Keratinocyte (primary cell): ENCODE measurements at places on chromosomes 13 and 19.

DNA sequence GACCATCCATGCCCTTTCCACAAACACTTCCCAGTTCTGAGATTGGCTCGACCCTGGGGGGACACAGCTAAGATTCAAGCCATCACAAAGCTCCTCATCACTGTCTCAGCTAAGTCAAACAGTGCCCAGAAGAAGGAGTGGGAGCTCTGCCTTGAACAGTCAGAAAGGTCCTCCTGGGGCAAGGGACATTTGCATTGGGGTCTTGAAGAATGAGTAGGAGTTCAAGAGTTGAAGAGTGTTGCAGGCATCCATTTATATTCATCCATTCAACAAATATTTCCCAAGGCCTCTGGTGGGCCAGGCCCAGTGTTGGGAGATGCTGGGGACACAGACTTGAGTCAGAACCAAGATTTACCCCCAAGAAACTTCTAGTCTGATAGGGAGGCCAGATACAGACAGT, 6.5 kb downstream of the IGLON5 start:
- no peak for DNase-seq

GRCh38 chr19:51251468-51251820, 564 bp downstream of the SIGLECL1 start:
- no peak for DNase-seq

- no peak for DNase-seq
Observed at GRCh38 chr19:39684267-39684666, 20.0 kb upstream of the LGALS14 start.

DNA sequence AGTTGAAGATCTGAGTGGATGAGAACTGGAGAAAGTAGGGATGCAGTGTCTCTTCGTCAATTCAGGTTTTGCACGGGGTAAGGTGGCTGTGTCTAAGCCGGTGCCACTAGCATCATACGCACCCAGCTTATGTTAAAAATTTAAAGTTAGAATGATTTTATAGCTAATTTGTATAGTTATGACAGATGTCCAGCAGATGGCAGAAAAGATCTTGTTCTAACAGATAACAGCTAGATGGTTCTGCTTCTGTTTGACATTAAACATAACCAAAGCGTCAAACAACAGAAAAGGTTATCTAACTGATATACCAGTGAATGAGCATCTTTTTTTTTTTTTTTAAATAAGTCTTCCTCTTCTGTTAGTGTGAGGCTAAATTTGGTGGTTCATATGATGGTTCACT, 18.8 kb upstream of the EDDM13 start:
- DNase-seq = peak; percentile 17

DNA sequence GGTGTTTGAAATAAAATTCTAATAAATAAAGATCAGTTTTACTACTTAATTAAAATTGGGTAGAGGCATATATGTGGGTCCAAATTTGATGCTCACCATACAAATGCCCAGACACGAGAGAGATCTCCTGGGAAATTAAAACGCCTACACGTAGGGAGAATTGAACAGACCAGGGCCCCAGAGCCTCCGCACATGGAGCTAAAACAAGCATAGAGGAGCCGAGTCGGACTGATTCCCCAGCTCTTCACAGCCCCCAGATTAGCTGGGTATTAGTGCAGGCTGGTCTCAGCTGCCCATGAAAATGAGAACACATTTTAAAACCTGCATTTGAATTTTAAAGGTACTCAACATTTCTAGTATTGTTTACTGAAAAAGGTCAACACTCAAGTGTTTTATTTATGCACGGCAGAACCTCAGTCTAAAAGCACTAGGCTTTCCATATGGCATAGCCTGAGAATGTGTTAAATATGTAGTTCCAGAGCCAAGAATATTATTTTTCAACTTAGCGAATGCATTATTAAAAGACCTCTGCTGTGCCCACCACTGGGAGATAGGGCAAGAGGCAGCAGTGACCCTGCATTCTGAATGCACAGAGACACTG, 344.8 kb downstream of the ENOX1 start:
- DNase-seq = no peak

DNA sequence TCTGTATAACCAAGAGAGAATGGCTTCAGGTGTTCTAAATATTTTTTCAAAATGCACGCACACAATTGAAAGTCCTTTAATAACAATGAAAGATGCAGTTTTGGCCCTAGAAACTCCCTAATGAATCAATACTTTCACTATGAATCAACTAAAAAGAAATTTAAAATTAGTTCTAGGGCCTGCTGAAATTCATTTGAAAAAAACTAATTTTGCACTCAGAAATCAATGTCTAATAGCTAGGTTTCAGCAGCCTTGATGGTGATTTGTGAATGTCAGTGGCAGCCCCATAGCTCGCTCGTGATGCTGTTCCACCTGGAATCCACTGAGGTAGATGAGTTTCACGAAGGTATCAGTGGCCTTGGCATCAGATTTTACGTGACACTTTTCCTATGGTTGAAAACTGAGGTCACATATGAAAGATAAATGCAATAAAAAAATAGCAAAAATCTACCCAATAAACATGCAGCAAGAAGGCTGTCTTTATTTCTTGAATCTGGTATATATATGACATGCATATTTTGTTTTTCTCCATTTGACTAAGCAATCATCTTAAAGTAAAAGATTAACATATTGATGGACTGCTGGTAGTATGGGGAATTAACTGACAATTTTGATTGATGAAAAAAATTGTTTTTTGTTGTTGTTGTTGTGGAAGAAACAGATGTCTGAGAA, 141.0 kb downstream of the AKAP11 start:
- DNase-seq = no peak

- DNase-seq = no peak
Observed at GRCh38 chr13:113192902-113193301, 15.6 kb downstream of the PCID2 start.

DNA sequence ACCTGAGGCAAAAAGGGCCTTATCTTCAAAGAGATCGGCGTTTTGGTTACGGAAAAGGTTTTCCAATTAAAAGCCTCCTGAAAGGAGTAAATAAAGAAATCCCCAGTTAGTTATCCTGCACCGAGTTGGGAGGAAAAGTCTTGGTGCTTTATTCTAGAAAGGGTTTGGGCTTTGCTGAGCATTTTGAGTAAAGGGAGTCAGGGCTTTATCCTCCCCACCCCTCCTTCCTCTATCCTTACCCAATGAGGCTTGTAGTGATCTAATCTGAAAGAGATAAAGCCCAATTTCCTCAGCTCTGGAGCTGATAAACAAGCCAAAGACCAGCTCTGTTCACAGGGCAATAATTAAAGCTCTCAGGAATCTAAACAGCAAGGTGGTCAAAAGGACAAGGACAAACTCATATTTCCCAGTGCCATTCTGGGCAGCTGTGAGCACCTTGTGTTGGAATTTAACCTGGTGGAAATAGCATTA, 188.9 kb upstream of the TSC22D1 start:
- no peak for DNase-seq

DNA sequence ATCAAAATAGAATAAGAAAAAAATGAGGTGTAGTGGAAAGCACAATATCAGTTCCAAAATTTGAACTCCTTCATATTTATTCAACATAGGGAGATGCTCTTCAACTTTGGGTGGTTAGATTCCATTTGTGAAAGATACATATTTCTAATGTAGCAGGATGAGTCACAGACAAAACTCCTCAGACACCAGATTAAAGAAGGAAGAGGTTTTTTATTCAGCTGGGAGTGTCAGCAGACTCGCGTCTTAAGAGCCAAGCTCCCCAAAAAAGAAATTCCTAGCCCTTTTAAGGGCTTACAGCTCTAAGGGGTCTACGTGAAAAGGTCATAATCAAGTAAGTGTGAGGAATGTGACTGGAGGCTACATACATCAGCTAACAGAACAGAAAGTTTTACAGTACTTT, 6.8 kb upstream of the ZNF765 start:
- no peak for DNase-seq

GRCh38 chr13:57996717-57997116, 365.2 kb downstream of the PCDH17 start:
- no peak for DNase-seq

- DNase-seq = no peak
Observed at GRCh38 chr19:49895566-49896297, 955 bp downstream of the IL4I1 start.

- no peak for DNase-seq
Observed at GRCh38 chr13:50613356-50613831, 230.1 kb downstream of the DLEU7 start.

GRCh38 chr13:26486550-26486949, 70.9 kb upstream of the WASF3 start:
- DNase-seq = no peak

DNA sequence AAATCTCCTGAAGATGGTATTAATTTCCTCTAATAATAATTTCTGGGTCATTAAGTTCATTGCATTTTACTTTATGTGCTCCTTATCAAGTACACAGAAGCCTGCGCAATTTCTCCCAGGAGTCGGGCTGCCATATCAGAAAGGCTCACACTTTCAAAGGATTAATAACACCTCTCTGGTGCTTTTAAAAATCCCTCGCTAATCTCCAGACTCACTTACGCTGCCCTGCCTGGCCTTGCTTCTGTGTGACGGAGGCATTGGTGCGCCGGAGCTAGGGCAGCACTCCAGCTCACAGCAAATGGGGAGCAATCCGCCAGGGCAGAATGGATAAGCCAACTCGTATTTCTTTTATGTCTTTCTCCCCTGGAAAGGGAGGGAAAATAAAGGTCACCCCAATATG, 300.8 kb downstream of the EFNB2 start:
- DNase-seq = no peak

DNA sequence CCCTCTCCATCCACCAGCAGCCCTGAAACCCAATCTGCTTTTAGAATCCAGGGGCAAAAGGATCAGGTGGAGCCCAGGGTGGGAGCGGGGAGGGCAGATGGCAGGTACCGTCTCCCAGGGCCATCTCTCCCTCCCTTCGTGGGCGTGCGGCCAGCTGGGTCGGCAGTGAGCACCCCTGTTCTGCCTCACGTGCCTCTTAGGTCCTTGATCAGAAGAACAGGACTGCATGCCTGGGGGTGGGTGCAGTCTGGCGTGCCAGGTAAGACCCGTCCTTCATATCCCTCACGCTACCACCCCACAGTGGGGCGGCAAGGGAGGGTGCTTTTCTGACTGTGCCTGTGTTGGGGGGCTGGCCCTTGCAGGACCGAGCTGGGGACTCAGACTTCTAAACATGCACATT, 2.0 kb downstream of the SLC8A2 start:
- no peak for DNase-seq

GRCh38 chr13:33832872-33833271, 14.9 kb downstream of the RFC3 start:
- DNase-seq = no peak

DNA sequence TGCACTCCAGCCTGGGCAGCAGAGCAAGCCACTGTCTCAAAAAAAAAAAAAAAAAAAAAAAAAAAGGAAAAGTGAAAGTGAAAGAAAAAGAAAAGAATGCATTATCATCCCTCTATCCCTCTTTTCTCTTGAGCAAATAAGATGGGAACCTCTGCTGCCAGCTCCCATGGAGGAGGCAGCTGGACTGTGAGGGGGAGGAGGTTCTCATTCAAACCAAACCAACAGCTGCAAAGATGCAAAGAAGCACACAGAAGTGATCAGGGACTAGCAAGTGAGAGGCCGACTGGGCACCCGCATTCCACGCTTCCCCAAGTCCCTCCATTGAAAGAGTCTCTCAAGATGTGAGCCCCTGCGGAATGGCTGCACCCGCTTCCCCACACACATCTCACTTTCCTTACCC, 63.5 kb downstream of the TSHZ3 start:
- DNase-seq = no peak

DNA sequence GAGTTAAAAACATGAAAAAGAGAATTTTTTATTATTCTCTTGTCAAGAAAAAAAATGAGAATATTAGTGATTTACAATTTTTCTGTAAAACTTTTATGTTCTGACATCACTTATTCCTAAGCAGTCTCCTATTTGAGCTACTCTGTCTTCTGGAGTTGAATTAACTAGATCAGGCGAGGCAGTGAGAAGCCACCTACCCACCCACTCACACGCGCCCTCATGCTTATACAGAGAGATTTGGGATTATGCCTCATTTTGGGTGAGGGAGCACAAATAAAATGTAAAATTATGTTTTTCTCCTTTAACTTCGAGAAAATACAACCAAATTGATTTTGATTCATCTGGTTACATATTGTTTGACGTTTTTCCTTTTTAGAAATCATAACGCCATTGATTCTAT, 424.5 kb downstream of the ITGBL1 start:
- no peak for DNase-seq

DNA sequence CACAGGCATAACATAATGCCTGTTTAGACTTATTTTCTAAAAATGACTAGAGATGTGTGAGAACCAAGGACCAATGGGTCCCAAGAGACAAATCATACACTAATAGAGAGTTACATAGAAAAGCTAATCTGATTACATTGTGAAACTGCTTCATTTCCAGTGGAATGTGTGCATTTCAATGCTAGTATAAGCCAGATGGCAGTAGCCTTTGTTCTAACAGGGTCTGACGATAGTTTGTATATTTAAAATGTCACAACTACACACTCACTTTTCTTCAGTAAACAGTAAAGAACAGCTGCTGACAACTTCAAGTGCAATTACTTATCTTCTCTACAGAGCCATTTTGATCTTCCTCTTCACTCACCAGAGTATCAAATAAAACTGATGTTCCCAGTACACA, 4.3 kb upstream of the SLITRK5 start:
- DNase-seq = no peak

DNA sequence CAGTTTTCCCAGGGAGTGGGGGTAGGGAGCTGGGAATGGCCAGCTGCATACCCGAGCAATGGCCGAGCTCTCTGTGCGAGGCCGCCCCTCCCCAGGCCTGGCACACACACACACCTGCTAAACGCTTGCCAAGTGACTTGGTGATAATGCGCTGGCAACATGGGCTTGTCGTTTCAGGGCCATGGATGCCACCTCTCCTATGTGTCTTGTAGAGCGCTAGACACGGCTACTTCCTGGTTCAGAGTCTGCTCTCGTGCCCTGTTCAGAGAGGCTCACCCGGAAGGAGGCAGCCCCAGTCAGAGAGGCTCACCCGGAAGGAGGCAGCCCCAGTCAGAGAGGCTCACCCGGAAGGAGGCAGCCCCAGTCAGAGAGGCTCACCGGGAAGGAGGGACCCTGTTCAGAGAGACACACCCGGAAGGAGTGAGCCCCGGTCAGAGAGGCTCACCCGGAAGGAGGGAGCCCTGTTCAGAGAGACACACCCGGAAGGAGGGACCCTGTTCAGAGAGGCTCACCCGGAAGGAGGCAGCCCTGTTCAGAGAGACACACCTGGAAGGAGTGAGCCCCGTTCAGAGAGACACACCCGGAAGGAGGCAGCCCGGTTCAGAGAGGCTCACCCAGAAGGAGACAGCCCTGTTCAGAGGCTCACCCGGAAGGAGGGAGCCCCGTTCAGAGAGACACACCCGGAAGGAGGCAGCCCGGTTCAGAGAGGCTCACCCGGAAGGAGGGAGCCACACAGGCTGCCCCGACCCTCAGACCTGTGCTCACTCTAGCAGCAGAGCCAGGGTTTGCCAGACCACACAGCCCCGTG, 4.2 kb downstream of the ADPRHL1 start:
- DNase-seq = peak; percentile 89

DNA sequence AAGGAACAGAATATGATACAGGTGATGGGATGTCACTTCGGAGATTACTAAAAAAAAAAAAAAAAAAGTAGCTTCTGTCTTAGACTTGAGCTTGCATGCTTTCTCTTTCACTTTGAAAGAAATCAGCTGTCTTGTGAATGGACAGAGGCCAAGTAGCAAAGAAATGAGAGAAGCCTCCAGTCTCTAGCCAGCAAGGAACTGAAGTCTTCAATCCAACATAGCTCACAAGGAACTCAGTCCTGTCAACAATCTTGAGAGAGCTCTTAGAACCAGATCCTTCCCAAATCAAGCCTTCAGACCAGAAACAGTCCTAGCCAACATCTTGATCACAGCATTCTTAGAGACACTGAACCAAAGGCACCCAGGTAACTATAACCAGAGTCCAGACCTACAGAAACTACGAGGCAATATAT, 7.7 kb downstream of the N4BP2L2 start:
- DNase-seq = no peak

GRCh38 chr13:32917504-32917903, 98.7 kb upstream of the KL start:
- no peak for DNase-seq
